DMS79 treated with DMSO at 0.1 percent for 48 hours (cell line): ENCODE measurements at places on chromosomes 12 and 14.

DNA sequence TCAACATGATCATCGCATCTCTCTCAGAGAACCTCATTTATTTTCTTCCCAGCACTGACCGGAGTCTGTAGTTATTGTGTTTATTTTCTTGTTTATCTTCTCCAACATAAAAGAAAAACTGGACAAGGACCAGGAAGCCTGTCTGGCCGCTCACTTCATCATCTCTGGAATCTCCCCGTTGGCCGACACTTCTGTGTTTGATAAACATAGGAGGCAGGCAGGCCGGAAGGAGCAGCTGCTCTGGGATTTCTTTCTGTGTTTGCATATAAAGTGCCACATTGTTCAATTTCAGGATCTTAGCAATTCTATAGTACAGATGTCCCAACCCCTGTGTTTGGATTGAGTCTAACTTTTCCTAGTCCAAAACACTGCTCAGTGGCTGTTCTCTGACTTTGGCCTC lies 53.3 kb downstream of the ACACB start:
- no peak for DNase-seq

DNA sequence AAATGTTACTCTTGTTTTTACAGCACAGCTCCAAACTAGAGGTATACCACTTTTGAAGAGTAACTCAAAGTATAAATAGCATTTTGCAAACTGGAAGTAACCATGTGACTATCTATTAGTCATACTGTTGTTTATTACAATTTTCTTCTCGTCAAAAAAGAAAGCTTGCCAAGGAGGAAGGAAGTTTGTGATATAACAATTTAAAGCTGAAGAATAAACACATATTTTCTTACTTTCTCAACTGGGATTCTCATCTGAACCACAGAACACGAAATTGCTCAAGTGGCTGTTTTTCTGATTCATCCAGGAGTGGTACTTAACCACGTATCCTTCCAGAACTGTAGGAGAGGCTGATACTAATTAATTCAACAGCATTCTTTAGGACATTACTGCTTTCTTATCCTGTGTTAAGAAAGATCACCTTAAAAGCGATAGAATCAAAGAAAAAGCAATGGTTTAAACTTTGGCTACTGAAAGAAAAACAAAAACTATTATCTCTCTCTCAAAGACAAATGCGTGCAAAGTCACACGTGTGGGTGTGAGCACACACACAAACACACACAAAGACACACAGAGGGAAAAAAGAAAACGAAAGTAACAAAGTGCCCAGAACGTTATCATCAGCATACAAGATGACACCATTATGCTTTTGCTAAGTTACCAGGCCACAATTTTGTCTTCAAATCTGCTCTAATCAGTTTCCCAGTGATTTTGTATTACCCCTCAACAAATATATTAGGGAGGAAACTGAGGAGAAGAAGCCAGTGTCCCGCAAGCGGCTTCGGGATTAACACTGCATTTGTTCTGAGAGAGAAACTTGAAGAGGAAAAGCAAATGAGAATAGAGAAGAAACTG lies at the start of gene CLEC2B:
Gene CLEC2B (minus strand): TSS at position 48 of the 855 bp plus-strand sequence.
- no peak for DNase-seq

DNA sequence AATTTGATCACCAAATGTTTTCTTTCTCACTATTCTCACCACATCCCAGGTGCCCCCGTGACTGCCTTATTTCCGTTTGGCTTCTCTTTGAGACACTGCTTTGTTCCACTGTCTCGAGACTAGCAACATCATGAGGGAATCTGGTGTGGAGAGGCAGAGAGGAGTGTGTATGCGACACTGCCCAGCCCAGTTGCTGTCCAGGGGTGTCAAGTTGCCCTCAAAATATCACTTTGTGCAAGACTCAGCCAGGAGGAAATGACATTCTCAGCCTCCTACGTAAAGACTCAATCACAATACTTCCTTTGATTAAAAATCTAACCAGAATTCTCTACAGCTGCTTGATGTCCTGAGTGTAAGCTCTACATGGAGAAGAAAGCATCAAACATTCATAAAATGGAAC lies 48.2 kb upstream of the EEA1 start:
- DNase-seq: no peak

DNA sequence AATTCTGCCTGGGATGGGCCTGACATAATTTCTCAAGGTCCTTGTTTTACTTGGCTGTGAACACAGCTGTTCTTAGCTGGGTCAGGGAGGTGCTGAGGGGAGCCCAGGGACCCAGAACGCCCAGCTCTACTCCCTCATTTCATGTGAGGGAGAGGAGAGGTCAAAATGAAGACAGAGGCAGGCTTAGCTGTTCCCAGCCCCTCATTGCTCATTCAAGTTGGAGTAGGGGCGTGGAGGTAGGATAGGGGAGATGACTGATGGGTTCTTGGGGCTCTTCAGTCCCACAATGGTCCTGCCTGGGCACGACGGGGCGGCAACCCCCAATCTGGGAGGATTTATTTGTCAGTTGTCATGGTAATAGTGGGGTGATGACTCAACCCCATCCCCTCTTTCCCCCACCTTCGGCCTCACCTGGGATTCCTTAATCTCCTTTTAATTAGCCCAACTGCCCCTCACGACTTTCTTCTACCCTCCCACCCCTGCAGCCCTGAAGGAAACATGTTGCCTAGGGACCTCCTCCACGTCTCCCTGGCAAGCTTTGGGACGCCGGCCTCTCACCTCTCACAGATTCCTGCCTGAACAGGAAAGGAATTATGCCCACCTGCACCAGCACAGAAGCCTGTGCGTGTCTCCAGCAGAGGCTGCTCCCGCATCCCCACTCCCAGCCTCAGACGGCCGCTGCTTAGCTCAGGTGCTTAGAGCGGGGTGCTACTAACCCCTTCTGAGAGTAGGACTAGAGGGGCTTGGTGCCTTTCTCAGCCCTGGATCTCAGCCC lies 10.2 kb downstream of the SPRYD3 start:
- DNase-seq: no peak

- no peak for DNase-seq
Measured at GRCh38 chr14:20714593-20715250, 26.2 kb downstream of the ANG start.

- no peak for DNase-seq
Measured at GRCh38 chr14:23252006-23252405, 14.3 kb downstream of the RNF212B start.

DNA sequence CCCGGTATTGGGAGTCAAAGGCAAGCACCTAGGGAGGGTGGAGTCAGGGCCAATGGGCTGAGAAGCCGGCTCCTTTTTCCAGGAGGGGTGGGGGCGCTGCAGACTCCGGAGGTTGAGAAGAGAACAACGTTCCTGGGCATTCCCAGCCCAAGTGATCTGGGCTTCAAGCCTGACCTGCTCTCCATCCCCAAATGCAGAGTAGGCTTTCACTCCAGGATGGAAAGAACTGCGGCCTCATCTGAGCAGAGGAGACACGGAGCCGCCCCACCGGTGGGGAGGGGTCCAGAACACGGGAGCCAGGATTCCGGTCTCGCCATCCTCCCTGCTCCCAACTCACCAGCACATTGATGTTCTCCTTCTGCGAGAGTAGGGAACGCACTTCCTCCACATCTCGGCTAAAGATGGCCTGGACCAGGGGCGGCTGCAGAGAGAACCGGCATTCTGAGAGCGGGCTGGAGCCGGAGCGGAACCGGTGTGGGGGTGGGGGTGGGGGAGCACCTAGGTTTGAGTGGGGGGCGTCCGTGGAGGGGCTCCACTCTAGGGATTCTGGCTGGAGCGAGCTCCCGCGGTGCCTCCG lies 605 bp downstream of the ANKRD52 start:
- peak; percentile 4 for DNase-seq

DNA sequence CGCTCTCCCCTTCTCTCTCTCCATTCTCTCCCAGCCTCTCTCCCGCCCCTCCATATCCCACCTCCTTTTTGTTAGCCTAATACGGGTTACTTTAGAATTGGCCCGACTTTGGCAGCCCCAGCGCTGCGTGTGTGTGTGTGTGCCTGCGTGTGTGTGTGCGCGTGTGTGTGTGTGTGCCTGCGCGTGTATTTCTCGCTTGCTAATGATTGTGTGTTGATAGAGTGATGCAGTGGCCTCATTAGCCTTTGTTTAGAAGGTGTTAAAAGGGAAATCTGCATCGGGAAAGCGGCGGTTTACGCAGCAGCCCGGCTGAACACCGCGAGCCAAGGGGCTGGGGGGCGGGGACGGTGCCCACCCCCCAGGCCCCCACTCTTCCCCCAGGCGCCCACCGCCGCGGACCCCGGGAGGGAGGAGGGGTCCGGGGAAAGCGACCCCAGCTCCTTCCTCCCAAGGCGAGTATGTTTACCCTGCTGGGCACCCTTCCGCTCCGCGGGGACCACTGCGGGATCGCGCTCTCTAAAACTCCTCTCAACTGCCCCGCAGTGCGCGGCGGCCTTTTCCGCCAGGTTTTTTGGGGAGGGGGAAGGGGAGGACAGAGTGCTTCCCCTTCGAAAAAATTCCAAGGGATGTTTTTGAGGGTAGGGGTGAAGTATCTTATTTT lies 6.8 kb upstream of the LHX5 start:
- no peak for DNase-seq

GRCh38 chr12:68235576-68235975 lies 10.0 kb upstream of the IL26 start:
- no peak for DNase-seq
